Activated naive CD8-positive, alpha-beta T cell treated with anti-CD3 and anti-CD28 coated beads for 36 hours (primary cell): ENCODE measurements at places on chromosomes 6 and 20.

DNA sequence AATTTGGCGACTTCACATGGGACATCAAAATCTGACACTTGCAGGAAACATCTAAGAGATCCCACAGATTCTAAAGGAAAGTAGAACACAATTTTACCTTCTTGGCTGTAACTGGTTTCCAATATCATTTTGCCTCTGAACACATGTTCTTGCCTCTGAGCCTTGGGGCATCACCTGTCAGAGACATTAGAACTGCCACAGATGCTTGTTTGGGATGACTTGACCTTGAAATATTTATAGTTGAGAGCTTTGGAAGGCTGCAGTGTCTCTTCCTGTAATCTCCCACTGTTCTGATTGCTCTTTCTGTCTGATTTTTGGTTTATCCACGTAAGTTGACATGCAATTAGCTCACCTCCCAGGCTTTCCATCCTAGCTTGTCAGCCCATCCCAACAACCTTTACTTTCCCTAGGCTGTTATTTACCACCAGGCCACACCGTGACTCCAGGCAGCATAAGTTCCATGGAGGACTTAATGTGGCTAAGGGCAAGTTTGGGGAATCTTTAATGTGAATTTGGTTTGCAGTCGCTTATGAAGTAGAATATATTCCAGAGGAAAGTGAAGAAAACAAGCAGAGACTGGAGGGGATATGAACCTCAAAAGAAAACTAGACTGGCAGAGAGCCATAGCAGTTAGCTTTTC, 256.5 kb upstream of the RIN2 start:
- DNase-seq, result no peak

- DNase-seq, result no peak
Observed at GRCh38 chr6:158497620-158498019, 62.3 kb upstream of the TMEM181 start.

- DNase-seq, result no peak
Observed at GRCh38 chr6:91304521-91304920, 717.6 kb upstream of the MAP3K7 start.

DNA sequence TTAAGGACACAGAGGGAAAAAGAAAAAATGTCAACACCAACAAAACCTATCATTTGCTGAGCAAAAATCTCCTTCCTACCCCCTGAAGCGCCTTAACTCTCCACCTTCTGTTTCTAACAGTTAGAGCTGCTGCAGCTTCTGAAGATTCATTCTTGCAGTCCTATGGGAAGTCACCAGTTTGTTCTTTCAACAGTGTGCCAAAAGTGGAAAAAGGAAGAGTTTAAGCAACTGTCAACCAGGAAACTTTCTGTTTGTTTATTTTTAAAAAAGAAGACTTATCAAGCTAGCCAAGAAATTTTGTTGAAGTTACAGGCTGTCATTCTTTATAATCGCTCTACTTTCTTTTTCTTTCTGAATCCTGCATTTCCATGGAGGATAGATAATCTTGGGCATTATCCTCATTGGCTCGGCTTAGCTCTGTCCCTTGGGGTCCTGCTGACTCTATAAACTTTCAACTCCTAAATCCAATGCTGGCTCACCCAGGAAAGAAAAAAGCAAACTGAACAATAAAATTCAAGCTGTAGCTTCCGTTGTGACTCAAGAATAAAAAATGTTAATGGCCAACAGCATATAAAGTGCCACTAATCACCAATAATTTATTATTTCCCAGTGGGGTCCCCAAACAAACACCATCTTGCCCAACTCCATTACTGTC, 172.8 kb upstream of the CITED2 start:
- DNase-seq, result no peak

GRCh38 chr6:68317366-68317765, 317.7 kb upstream of the ADGRB3 start:
- no peak for DNase-seq

GRCh38 chr6:7909323-7910276, 988 bp downstream of the TXNDC5 start:
- DNase-seq, result peak; percentile 61

DNA sequence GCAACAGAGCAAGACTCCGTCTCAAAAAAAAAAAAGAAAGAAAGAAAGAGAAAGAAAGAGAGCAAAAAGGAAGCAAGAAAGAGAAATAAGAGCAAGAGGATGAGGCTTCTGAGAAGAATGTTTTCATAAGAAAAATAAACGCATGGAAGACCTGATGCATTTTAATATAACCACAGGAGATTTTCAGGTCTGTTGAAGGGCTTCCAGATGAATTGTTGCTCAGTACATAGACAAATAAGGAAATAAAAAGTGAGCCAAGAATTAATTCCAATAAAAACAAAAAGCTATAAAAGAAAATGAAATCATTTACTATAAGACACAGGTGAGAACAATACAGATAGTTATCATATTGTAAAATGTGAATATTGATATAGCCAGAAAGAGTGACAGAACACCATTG, 43.5 kb downstream of the PERP start:
- no peak for DNase-seq

GRCh38 chr20:32132911-32133549, 23.5 kb downstream of the TM9SF4 start:
- no peak for DNase-seq

DNA sequence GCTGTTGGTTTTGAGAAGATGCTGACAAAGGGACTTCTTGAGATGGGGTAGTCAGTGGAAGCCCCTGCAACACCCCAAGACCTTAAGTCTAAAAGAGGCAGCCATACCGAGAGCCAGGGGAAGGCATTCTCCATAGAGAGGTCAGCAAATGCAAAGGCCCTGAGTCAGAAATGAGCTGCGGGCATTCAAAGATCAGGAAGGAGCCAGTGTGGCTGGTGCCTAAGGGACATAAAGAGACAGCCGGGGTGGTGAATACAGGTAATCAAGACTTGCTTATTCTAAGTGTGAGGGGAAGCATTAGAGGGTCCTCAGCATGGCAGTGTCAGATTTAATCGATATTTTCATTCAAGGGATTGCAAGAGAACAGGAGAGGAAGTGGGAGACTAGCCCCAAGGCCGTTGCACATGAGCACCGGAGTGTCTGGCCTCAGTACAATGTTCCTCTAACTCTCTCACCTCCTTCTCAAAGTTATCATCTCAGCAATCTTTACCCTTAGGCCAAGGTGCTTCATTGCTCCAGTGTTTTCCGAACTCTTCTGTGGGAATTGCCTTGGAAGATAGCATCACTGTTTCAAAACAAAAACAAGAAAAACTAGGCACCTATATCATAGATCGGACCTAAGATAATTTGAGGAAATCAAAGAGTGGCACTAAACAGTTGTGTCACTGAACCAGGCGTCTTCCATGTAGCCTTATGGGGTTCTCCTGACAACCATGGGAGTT, 173.2 kb downstream of the DOK5 start:
- DNase-seq, result no peak

DNA sequence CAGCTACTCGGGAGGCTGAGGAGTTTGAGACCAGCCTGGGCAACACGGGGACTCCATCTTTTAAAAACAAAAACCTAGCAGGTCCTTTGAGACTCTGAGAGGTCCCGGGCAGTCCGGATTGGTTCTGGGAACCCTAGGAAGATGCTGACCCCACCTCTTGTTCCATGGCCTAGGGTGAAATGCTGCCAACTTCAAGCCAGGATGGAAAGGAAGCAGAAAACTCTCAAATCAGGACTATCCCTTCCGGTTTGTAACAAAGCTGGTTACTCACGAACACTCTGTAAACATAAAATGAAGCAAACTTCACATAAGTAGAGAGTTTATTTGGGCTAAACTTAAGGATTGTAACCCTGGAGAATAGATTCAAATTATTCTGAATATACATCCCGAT, 28.0 kb downstream of the CAPN11 start:
- no peak for DNase-seq

DNA sequence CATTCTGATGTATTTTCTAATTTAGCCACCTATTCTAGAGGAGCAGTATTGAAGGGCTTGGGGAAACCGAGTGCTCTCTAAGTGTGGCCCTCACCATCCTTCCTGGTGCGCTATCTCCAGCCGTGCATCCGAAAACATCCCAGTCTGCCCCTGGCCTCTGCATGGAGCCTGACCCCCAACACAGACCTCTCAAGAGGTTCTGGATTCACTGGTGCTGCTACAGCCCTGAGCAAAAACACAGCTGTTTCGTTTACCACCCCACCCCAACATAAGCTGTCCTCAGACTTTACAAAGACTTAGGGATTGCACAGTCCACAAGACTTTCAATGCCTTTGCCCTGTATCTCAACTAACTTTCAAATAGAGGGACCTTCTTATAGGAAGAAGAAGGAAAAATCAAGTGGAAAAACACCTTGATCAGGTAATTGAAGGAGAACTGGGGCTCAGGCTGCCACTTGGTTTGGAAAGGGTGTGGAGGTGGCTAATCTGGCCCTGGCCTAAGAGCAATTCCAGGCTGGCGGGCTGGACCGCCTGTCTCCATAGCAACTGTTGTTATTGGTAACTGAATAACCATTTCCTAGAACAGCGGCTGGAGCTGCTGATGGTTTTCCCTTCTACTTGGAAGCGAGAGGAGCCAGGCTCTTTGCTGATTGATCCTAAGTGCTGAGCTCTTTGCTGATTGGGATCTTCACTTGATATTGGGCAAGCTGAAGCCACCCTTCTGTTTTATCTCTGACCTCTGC, 90.2 kb upstream of the TOX2 start:
- no peak for DNase-seq

- DNase-seq, result no peak
Observed at GRCh38 chr20:24147961-24148360, 159.4 kb upstream of the GGTLC1 start.
